ENCODE measurements at places on chromosomes 7 and 10.
A peak's percentile ranks its signal among the peaks of the same experiment; 100 is the strongest.

DNA sequence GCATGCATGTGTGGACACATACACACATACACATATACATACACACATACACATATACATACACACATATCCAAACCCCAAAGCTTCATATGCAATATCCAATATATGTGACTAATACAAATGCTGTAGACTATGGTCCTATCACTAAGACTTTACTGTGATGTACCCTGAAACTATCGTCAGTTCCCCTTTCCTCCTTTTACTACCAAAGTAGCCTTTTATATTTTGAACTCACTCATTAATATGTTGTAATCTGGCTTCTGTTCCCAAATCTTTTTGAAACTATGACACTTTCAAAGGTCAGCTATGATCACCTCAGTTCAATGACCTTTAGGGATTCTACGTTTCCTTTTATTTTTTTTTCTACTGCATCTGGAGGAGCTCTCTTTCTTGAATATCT is 64.8 kb upstream of the TFEC start:
- no peak for DNase-seq

DNA sequence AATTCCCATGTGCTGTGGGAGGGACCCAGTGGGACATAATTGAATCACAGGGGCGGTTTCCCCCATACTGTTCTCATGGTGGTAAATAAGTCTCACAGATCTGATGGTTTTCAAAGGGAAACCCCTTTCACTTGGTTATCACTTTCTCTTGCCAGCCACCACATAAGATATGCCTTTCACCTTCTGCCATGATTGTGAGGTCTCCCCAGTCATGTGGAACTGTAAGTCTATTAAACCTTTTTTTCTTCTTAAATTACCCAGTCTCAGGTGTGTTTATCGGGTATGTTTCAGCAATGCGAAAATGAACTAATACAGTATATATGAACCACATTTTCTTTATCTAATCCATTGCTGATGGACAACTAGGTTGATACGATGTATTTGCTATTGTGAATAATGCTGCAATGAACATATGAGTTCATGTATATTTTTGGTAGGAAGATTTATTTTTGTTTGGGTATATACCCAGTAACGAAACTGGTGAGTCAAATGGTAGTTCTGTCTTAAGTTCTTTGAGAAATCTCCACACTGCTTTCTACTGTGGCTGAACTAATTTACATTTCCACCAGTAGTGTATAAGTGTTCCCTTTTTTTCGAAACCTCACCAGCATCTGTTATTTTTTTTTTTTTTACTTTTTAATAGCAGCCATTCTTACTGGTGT is 70.0 kb upstream of the HGF start:
- no peak for DNase-seq

- peak; percentile 83 for DNase-seq
Measured at GRCh38 chr7:30564243-30564892, 30.3 kb upstream of the GARS1 start.

- no peak for DNase-seq
Measured at GRCh38 chr7:26278770-26279169, 12.9 kb upstream of the SNX10 start.

- DNase-seq = no peak
Measured at GRCh38 chr7:113880559-113880958, 38.2 kb downstream of the PPP1R3A start.

- DNase-seq = no peak
Measured at GRCh38 chr10:62106929-62107519, 161.6 kb downstream of the RTKN2 start.

- no peak for DNase-seq
Measured at GRCh38 chr7:106862317-106863089, 2.6 kb upstream of the PIK3CG start.

Measured in hematopoietic multipotent progenitor cell treated with erythropoietin and hydrocortisone succinate and interleukin-3 and kit ligand, for 15 days (in vitro differentiated cells).